ENCODE measurements at places on chromosomes 6 and 20.

DNA sequence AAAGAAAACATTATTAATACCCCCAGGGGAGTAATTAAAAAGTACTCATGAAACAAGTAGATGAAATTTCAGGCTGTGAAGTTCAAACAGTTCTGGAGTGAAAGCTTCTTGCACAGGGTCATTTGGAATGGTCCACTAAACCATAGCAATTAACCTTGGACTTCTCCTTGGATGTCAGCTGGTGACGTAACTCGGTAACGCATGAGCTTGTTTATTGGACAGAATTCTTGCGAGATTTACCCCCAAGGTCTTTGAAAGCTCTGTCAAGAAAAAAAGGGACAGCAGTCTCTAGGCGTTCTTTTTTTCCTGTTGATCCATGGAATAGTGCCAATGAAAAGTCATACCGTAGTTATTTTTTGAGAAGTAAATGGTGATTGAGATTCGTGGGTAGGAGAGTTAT lies 2.2 kb downstream of the CD83 start:
- no peak for DNase-seq

- no peak for DNase-seq
Measured at GRCh38 chr20:19727251-19727847, 30.7 kb upstream of the RIN2 start.

DNA sequence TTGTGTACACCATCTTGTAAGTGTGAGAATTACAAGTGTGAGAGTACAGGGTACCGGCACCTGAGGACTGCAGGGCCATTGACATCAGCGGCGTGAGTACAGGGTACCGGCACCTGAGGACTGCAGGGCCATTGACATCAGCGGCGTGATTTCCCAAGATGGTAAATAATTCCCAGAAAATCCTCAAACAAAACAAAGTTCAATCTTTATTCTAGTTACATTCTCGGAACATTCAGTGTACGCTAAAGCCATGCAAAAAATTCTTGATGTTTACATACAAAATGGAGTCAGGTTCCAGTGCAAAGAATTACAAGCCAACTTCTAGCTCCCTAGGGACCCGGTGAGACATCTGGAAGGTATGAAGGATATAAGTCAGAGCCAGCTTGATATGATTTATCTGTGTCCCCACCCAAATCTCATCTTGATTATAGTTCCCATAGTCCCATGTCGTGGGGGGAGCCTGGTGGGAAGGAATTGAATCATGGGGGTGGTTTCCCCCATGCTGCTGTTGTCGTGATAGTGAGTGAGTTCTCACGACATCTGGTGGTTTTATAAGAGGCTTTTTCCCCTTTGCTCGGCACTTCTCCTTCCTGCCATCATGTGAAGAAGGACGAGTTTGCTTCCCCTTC lies 172.7 kb downstream of the TTLL2 start:
- no peak for DNase-seq

DNA sequence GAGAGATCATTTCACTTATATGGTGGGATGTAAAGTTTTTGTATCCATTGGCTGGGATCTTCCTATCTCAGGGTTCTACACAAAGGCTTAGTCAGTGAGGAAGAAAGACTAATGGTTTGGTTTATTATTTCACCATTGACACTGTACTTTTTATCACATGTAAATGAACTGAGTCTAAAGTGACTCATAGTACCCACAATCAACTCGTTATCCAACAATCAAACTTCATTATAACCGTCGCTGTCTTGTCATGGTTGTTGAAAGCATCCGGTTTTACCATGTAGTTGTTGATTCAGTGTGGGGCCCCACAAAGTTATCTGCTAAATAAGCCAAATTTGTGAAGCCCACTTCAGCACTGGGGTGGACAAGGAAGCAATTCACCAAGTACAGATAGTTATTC lies 55.8 kb upstream of the MTRF1L start:
- no peak for DNase-seq

DNA sequence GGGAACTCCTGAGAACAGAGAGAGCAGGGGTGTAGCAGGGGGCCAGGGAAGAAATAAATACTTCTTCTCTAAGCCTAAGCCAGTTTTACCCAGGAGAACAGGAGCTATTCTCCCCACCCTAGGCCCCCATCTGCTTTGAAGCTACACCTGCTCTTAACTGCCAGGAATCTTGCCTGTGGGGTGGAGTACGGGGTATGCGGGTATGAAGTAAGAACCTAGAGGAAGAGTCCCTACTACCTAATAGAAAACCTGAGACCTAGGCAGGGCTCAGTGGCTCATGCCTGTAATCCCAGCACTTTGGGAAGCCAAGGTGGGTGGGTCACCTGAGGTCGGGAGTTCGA lies 1.5 kb downstream of the SLC29A1 start:
- no peak for DNase-seq

DNA sequence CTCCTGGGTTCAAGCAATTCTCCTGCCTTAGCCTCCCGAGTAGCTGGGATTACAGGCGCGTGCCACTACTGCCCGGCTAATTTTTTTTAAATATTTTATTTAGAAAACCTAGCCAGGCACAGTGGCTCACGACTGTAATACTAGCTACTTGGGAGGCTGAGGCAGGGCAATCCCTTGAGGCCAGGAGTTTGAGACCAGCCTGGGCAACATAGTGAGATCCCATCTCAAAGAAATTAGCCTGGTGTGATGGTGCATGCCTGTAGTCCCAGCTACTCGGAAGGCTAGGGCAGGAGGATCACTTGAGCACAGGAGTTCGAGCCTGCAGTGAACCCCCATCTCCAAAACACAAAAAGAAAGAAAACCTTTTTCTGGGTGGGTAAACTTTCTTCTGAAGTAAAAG lies 2.4 kb downstream of the SLC44A4 start:
- DNase-seq = no peak

- no peak for DNase-seq
Measured at GRCh38 chr6:170180671-170181337, 110.1 kb downstream of the DLL1 start.

- DNase-seq = no peak
Measured at GRCh38 chr6:24183584-24183983, 57.6 kb downstream of the NRSN1 start.

GRCh38 chr6:24273096-24273870 lies 84.6 kb downstream of the DCDC2 start:
- DNase-seq = peak; percentile 51

GRCh38 chr6:2482773-2483172 lies 237.4 kb upstream of the GMDS start:
- DNase-seq = no peak

Measured in kidney glomerular epithelial cell (primary cell).